ENCODE measurements at places on chromosomes 12 and 14. TPM values are rescaled to one million over a fixed set of nuclear protein-coding genes. Genes with fewer than 3 reads are reported as not detected.

GRCh38 chr12:52212701-52213563 is 20.1 kb upstream of the KRT7 start:
- peaks cover 13% of the 10 kb centered on the region for H3K4me1 ChIP-seq
- peak; percentile 40 for DNase-seq
- H3K27me3 ChIP-seq, result no peaks in the 10 kb centered on the region
- H3K27ac ChIP-seq, result no peak overlapping the region
- H3K36me3 ChIP-seq, result no peaks in the 10 kb centered on the region
- H3K4me3 ChIP-seq, result no peak overlapping the region

DNA sequence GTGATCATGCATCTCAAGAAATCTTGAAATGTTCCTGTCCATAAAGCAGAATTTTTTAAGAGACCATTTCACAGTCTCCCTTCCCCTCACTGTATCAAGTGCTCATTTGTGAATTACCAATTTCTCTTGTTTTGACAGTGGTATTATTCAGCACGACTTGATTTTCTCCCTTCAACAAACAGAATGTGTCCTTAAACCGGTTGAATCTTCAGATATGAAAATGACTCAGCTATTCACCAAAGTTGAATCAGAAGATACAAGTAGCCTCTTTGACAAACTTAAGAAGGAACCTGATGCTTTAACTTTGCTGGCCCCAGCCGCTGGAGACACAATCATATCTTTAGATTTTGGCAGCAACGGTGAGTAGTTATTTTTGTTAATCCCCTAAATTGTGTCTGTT is 25.5 kb upstream of the SNAPC1 start:
- H3K36me3 ChIP-seq, result peaks cover 11% of the 10 kb centered on the region
- H3K27me3 ChIP-seq, result no peaks in the 10 kb centered on the region
- H3K27ac ChIP-seq, result no peak overlapping the region
- DNase-seq, result no peak

- no peak for DNase-seq
- no peak overlapping the region for H3K27ac ChIP-seq
- H3K36me3 ChIP-seq, result no peaks in the 10 kb centered on the region
These were observed 77.6 kb upstream of the PARP11 start for GRCh38 chr12:3950714-3951320.

GRCh38 chr14:70624972-70625371 is 16.7 kb upstream of the TTC9 start:
- H3K27ac ChIP-seq, result no peak overlapping the region
- H3K4me3 ChIP-seq, result no peak overlapping the region
- no peaks in the 10 kb centered on the region for H3K36me3 ChIP-seq
- no peaks in the 10 kb centered on the region for H3K27me3 ChIP-seq
- no peaks in the 10 kb centered on the region for H3K4me1 ChIP-seq
- DNase-seq, result no peak

DNA sequence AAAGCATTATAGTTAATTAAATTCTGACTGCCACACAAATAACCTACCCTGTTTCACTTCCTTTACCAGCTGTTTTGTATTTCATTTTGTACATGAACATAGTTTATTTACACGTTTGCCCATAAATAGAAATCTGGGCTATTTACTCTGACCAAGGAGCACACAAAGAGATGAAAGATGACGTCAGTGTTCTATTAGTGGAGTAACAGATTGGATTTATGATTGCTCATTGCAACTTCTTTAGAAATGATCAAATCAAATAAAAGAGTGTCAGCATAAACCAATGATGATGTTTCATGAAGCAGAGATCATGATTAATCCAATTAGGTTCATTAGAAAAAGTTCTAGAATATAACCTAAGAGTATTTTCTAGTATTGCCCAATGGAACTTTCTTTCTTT is 12.0 kb upstream of the RTL1 start:
- H3K4me1 ChIP-seq, result no peaks in the 10 kb centered on the region
- H3K36me3 ChIP-seq, result no peaks in the 10 kb centered on the region
- no peak overlapping the region for H3K27ac ChIP-seq
- no peak for DNase-seq

- no peak overlapping the region for H3K4me3 ChIP-seq
- no peak overlapping the region for H3K27ac ChIP-seq
- no peak for DNase-seq
- H3K36me3 ChIP-seq, result no peaks in the 10 kb centered on the region
These were observed 25.1 kb downstream of the DYRK4 start for GRCh38 chr12:4587108-4587507.

The WNT5B gene
- 4.8 TPM for total RNA-seq

The DDX11 gene
- 29.9 TPM for total RNA-seq

DNA sequence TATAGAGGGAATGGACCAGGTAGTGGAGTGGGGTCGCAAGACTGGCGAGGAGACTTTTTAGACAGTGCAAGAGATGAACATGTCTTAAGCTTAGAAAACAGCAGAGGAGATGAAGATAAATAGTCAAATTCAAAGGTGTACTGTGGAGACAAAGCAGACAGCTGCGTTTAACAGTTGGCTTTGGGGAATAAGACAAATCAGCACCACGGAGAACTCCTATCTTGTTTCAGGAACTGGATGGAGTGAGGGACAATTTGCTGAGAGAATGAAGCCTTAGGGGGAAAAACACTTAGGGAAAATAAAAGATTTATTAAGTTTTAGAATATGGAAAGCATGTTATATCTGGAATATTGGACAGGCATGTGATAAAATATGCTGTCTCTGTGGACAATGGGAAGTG is 458.8 kb downstream of the GLT1D1 start:
- H3K4me3 ChIP-seq, result no peak overlapping the region
- no peak overlapping the region for H3K27ac ChIP-seq
- H3K4me1 ChIP-seq, result no peaks in the 10 kb centered on the region
- no peaks in the 10 kb centered on the region for H3K36me3 ChIP-seq
- DNase-seq, result peak; percentile 13

GRCh38 chr14:95561001-95561412 is 26.2 kb downstream of the GLRX5 start:
- H3K4me1 ChIP-seq, result no peaks in the 10 kb centered on the region
- H3K27ac ChIP-seq, result no peak overlapping the region
- DNase-seq, result peak; percentile 94
- H3K27me3 ChIP-seq, result no peaks in the 10 kb centered on the region
- H3K4me3 ChIP-seq, result no peak overlapping the region

DNA sequence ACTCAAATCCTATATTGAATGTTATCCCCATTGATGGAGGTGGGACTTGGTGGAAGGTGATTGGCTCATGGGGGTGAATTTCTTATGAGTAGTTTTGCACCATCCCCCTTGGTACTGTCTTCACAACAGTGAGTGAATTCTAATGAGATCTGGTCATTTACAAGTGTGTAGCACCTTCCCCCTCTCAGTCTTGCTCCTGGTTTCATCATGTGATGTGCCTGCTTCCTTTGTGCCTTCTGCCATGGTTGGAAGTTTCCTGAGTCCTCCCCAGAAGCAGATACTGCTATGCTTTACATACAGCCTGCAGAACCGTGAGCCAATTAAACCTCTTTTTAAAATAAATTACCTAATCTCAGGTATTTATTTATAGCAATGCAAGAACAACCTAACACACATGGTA is 302.4 kb upstream of the KITLG start:
- H3K4me3 ChIP-seq, result no peak overlapping the region
- no peak for DNase-seq
- no peak overlapping the region for H3K27ac ChIP-seq
- no peaks in the 10 kb centered on the region for H3K4me1 ChIP-seq

All from kidney (tissue), 22 donors.